GM23338 (cell line): ENCODE measurements at places on chromosomes 7 and 10.

DNA sequence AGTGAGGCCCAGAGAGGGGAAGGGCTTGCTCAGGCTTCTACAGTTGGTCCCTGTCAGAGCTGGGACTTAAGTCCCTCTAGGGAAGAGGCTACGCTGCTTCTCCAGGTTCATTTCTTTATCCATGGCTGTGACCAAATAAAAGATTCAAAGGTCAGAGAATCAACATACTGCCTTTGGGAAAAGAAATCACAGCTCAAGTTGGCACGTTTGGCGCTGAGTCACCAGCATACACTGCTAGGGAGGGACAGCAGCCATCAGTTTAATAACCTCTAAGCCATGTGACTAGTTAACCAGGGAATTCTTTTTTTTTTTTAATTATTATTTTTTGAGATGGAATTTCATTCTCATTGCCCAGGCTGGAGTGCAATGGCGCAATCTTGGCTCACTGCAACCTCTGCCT, 28.4 kb upstream of the CRHR2 start:
- DNase-seq = no peak

GRCh38 chr7:134826105-134826504, 46.7 kb downstream of the CALD1 start:
- no peak for DNase-seq

GRCh38 chr10:12103802-12104201, 25.7 kb upstream of the SEC61A2 start:
- DNase-seq = no peak

GRCh38 chr10:83724471-83725241, 414.7 kb upstream of the GHITM start:
- DNase-seq = no peak

DNA sequence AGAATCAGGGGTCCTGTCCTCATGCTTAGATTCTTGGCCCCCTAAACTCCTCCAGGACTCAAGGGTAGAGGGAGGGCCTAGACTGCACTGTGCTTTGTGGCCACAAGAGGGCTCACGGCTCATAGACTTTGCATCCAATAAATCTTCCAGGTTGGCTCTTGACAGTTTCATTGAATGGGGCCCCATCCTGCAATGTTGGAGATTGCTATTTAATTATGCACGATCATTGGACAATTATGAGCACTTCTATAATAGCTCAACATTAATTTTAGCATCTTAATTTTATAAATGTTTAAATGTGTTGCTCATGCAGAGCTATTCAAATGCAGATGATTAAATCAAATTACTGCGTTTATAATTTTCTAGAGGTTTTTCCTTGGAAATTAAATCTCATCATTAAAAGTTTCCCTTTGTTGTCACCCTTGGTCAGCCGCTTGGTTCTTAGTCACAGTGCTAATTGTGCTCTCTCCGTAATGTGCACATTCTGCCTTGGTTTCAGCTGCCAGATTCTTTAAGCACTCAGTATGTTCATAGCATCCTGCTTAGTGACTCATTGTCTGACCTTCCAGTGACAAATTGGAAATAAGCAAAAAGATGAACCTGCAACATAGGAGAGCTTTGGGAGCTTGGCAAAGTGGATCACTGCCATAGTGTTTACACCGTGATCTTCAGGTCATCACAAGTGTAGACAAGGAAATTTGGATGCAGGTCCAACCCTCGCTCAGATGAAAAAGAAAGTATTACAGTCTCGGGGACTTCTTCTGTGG, 33.4 kb upstream of the PLPP4 start:
- peak; percentile 71 for DNase-seq

DNA sequence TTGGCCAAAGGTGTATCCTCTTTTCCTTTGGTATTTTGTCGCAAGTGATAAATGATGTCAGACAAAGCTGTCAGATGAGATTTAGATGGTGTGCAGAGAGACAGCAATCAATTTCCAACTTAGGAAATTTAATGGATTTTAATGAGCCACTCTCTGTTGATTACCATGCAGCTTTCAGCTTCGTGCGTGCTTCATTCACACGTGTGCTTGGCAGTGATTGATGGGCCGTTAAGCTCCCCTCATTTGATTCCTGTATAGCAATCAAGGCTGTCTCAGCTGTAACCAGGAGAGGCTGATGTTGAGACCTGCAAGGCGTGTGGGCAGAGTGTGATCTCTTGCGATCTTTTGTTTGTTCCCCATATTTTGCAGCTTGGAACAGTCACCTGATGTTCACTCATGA, 439.6 kb downstream of the CALN1 start:
- DNase-seq = no peak

DNA sequence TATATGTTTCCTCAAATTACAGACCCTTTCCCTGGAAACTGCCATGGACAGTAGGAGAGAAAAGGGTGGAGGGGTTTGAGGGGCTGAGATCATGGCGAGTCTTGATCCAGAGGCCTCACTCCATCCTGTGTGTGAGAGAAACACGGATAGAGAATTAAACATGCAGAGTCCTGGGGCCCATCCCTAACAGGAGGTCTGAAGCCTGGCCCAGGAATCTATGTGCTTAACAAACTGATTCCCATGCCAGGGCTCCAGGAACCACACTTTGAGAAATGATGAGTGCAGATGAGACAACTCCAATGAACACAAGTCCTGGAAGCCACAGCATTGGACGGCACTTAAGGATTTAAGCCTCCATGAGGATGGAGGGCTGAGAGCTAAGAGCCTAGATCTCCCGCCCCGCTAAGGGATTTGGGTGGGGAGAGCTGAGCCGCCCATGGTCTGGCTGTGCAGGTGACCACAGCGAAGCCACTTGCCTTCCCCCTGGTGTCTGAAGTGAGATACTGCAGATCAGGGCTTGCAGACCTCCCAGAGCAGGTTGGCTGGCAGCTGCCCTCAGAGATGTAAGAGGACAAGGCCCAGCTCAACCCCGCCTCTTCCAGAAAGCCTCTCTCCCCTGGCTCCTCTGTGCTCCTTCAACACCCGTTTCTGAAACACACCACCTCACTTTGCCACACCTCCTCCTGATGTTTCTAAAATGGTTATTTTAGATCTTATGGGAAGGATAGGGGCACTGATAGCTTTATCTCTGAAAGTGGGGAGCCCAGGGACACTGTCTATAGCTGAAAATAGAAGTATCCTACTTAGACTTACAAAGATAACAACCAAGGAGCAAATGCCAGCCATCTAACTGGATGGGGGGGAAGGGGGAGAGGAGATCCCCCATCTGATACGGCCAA, 24.8 kb upstream of the EIF5AL1 start:
- DNase-seq = peak; percentile 94
